Activated naive CD4-positive, alpha-beta T cell treated with anti-CD3 and anti-CD28 coated beads, Interleukin-2, amount 10 ng/mL, durations not matched to agents 7 days and 5 days (primary cell): ENCODE measurements at places on chromosomes 16 and 17.
A peak's percentile ranks its signal among the peaks of the same experiment; 100 is the strongest.

DNA sequence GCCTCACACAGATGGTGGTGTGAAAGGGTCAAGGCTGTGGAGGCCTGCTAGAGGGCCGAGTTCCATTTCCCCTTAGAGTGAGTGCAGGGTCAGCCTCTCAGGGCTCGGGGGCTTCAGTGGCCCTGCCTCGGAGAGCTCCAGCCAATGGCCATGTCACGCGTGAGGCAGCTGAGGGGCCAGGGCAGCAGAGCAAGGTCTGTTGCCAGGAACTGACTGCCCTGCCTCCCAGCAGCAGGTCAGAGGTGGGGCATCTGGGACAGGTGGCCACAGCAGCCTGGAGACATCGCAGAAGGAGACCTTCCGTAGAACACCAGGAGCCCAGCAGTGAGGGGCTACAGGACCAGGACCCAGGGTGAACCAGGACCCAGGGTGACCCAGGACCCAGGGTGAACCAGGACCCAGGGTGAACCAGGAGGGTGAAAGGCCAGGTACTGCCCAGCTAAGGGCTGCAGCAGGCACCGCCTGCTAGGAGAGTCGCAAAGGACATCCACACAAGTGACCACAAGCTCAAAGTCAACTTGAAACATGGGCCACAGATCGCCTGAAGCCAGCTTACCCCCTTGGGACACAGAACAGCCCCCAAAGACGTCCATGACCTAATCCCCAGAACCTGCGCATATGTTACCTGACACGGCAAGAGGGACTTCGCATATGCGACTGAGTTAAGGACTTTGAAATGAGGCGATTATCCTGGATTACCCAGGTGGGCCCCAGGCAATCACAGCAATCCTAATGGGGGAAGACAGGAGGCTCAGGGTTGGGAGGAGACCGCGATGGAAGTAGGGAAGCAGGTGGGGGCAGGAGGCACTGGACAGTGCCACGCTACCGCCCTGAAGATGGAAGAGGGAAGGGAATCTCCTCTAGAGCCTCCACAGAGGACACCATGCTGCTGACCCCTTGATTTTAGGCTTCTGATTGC, 4.8 kb upstream of the MEAK7 start:
- DNase-seq = peak; percentile 21

- no peak for DNase-seq
Measured at GRCh38 chr16:13480801-13481200, 439.2 kb upstream of the ERCC4 start.

DNA sequence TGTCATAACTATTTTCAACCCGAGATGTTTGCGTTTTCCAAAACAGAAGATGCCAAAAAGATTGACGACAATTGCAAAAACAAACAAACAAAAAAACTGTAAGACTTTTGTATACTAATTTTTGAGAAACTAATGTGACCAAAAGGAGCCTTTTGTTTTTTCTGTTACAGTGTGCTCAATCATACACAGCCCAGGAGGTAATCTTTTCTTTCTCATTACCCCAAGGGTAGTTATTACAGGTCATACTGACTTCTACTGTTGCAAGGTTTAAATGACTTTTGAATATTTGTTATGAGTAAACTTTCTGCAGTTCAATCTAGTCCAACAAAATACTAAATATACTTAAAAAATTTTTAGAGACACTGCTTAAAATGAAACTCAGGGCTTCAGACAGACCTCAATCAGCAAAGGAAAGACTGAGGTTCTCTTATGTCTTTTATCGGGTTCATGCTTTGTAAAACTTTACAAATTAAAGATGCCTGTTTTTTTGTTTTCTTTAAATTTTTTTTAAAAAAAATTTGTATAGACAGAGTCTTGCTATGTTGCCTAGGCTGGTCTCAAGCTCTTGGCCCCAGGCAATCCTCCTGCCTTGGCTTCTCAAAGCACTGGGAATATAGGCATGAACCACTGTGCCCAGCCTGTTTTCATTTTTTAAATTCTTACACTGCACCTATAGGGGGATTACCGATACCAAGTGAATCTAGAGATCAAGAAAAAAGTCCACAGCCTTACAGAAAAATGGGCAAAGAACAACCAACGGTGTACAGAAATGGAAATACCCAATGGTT, 47.6 kb downstream of the SPOP start:
- DNase-seq = no peak

GRCh38 chr17:56434610-56435009, 158.9 kb upstream of the NOG start:
- no peak for DNase-seq

DNA sequence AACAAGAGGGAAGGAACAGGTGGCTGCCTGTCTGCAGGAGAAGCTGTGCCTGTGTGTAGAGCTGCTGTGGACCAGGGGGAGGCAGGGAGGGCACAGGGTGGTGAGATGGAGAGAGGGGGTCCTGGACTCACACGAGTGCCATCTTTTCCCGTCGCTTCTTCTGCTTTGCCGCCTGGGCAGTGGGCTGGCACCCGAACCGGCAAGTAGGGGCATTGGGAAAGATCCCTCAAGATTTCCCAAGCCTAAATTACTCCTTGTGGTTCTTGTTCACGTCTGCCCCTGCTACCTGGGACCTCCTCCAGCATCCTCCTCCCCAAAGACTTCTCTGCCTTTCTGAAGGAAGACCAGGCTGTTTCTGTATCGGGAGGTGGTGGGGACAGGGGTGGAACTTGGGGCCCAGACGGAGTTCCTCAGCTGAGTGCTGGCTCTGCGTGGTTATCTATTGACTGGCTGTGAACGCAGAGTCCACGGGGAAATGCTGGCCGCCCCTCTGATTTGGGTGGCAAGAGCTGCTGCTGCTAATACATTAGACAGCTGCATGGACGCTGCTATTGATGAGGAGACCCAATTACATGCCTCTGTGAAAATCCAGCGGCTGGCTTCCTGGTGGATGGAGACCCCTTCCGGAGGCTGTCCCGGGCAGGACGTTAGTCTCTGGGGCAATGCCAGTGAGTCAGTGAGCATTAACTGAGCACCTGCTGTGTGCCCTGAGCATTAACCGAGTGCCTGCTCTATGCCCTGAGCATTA, 114.5 kb downstream of the OR1D5 start:
- no peak for DNase-seq

DNA sequence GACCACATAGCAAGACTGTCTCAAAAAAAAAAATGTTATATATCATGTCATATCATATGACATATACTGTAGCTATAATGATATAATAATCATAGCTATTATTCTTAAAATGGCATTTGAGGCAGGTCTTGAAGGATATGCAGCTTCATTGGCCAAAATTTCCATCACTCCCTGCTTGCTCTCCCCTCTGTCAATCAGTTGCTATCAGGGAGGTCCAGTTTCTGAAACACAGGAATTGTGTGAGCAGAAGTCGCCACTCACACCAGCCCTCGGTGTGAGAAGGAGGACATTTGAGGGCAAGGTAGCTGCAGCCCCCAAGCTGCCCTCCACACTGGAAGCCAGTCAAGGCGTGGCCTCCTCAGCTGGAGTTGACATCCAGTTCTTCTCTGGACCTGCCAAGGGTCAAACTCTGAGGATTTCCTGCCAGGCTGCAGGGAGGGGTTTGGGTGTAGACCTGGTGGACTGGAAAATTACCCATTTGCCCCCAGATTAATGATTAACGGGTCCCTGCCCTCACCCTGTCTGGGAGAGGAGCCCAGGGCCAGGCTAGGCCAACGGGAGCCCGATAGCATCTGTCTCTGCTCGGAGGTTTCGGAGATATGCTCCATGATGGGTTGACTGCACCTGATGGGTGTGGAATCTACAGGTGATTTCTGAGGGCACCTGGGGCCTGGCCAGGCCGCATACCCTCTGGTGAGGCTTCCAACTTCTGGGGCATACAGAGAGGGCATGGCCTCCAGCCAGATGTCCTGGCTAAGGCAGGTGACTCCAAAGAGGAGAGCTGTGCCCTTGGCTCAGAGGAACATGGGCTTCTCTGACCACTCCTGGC, 18.8 kb downstream of the WNT9B start:
- DNase-seq = no peak

- peak; percentile 16 for DNase-seq
Measured at GRCh38 chr17:265718-266117, 84.3 kb upstream of the DOC2B start.

DNA sequence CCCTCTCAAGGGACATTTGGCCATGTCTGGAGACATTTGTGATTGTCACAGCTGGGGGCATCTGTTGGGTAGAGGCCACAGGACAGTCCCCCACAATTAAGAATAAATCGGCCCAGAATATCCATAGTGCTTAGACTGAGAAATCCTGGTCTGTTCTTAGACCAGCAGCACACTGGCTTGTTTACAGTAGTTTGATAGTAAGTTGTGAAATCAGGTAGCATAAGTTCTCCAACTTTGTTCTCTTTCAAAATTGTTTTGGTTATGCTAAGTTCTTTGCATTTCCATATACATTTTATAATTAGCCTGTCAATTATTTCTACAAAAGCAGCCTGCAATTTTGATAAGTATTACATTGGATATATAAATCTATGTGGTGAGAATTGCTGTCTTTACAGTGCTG, 6.8 kb downstream of the MGRN1 start:
- DNase-seq = no peak

- DNase-seq = no peak
Measured at GRCh38 chr16:59697236-59697635, 963.1 kb upstream of the GOT2 start.

- no peak for DNase-seq
Measured at GRCh38 chr17:8707332-8708024, 37.2 kb downstream of the CCDC42 start.

GRCh38 chr16:77331802-77332586, 102.8 kb downstream of the ADAMTS18 start:
- no peak for DNase-seq

DNA sequence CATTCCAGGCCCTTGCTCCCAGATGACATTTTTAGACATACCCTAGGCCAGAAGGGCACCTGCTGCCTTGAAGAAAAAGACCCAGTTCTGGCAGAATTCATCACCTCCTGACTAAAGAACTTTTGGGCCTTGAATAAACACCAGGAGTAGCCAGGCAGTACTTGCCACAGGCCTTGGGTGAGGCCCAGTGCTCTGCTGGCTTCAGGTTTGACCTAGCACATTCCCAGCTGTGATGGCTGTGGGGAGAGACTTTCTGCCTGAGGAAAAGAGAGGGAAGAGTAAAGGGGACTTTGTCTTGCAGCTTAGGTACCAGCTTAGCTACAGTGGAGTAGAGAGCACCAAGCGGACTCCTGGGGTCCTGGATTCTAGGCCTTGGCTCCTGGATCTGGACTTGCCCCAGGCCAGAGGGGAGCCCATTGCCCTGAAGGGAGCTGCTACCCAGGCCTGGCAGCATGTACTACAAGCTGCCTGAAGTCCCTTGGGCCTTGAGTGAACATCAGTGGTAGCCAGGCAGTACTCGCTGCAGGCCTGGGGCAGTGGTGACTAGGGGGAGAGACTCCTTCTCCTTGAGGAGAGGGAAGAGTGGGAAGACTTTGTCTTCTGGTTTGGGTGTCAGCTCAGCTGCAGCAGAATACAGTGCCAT, 44.3 kb downstream of the ABCA8 start:
- DNase-seq = no peak

GRCh38 chr17:45923511-45924268, 29.3 kb downstream of the MAPT start:
- no peak for DNase-seq

DNA sequence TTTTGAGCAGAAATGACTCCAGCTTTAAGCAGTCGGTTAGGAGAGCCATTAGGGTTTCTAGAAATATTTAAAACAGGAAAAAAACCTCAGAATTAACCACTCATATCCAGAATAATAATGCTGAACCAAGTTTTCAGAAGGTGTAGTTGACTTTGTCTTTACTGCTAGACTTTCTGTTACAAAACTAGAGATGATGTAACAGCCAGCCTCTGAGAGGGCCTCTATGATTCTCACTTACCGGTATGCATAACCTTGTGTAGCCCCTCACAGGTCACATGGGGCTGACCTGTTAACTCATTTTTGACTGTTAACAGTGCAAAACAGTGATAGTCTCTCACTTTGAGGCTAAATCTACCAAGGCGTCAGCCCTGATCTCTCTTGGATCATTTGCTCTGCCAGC, 74.3 kb downstream of the TEX14 start:
- DNase-seq = no peak

- peak; percentile 72 for DNase-seq
Measured at GRCh38 chr17:73956595-73957465, 246.6 kb upstream of the RPL38 start.

- DNase-seq = peak; percentile 71
Measured at GRCh38 chr17:35460354-35460851, 11.8 kb upstream of the SLFN13 start.

DNA sequence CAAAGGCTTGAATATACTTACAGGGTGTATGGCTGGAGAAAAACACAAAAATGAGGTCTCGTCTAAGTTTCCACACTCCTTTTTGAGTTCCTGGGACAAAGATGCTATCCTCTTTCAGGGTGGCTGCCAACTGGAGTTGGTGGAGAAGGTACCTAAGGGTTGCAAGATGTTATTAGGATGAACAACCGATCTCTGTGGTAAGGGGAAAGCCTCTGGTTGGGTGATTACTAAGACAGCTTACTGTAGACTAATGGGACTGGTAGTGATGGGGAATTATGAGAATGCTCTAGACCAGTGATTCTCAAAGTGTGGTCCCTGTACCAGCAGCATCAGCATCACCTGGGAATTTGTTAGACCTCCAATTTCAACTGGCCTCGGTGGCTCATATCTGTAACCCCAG, 6.0 kb downstream of the ADAT1 start:
- no peak for DNase-seq

GRCh38 chr17:6510321-6510977, 45.9 kb downstream of the PITPNM3 start:
- no peak for DNase-seq

DNA sequence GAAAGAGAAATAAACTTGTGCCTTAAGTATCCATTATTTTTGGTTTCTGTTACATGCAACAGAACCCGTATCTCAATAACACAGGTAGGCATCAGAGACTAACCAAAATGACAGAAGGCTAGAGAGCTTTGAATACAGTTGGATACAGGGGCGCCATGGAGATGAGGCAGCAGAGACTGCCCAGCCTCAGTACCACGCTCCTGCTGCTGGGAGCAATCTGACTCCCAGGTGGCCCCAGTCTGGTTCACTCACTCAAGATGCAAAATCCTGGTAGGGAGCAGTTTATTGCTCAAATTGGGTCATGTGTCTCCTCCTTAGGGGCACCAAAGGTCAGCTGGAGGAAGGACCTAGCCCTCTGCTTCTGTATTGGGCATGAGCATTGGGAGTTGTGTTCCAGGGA, 218.9 kb downstream of the USP22 start:
- no peak for DNase-seq

DNA sequence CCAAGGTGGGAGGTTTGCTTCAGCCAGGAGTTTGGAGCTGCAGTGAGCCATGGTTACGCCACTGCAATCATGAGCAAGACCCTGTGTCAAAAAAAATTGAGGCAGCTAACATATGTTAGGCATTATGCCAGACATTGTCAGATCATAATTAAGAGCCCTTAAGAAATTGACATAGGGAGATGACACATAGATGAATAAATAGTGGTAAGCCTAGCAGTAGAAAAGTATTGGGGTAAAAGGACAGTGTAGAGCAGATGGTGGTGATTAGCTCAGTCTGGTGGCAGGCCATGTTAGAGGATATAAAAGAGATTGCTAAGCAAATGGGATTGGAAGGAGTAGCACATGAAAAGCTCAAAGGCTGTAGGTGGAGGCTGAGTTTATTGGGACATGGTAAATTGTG, 22.6 kb downstream of the SRCAP start:
- no peak for DNase-seq
